ENCODE measurements at places on chromosomes 1 and 21.
A peak's percentile ranks its signal among the peaks of the same experiment; 100 is the strongest.

GRCh38 chr1:224433701-224434672 is 610 bp downstream of the WDR26 start:
- peaks cover 18% of the 10 kb centered on the region for H3K36me3 ChIP-seq
- H3K27me3 ChIP-seq = no peaks in the 10 kb centered on the region
- H3K4me1 ChIP-seq = peaks cover 6% of the 10 kb centered on the region
- H3K27ac ChIP-seq = peak overlapping the region; percentile 96

GRCh38 chr21:16117851-16118590 is 388.2 kb downstream of the USP25 start:
- no peaks in the 10 kb centered on the region for H3K27me3 ChIP-seq
- no peaks in the 10 kb centered on the region for H3K36me3 ChIP-seq
- no peak overlapping the region for H3K27ac ChIP-seq
- H3K4me1 ChIP-seq = no peaks in the 10 kb centered on the region
- DNase-seq = no peak

DNA sequence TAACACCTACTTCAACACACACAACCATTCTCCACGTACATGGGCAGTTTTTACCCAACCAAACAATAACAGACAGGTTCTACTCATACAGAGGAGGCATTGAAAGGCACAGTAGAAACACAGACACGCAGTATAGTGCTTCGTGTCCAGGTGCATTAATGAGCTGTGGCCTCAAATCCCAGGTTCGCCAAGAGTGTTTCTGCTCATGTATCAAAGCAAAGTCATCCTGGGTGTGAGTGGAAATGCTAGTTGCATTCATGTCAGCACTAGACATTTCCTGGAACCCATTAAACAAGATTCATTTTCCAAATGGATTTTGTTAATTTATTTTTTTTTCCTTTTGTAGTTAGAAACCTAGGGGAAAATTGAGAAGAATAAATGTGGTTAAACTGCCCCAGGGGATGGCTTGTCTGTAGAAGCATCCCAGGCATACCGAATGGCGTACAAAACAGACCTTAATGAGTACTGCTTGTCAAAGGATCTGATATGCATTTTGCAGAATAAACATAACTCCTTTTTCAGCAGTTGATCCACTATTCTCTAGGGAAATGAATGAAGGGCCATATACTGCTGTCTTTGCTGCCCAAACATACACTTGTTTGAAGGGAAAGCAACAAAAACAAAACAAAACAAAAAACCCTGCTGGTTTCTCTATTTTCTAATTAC is 298.6 kb upstream of the ST6GALNAC5 start:
- no peak overlapping the region for H3K27ac ChIP-seq
- H3K4me1 ChIP-seq = no peaks in the 10 kb centered on the region

DNA sequence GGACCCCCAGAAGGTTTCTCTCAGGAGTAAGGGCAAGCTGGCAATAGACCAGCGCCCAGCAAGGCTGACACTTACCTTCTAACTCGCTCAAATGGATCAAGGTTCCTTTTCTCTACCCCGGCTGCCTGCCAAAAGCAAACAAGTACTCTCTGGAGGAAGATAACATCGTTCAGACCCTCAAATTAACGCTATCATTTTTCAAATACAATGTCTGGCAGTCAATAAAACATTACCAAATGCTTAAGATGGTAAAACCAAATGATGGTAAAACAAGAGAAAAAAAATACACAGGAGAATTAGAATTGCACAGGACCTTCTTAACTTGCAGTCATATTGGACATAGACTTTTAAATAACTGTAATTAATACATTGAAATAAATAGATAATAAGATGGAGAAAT is 148.1 kb downstream of the SPATA46 start:
- no peaks in the 10 kb centered on the region for H3K27me3 ChIP-seq
- no peak overlapping the region for H3K4me3 ChIP-seq
- H3K4me1 ChIP-seq = no peaks in the 10 kb centered on the region
- H3K27ac ChIP-seq = no peak overlapping the region
- H3K36me3 ChIP-seq = no peaks in the 10 kb centered on the region
- DNase-seq = no peak

- no peak overlapping the region for H3K27ac ChIP-seq
- no peaks in the 10 kb centered on the region for H3K27me3 ChIP-seq
- no peaks in the 10 kb centered on the region for H3K4me1 ChIP-seq
- peaks cover 11% of the 10 kb centered on the region for H3K36me3 ChIP-seq
Observed at GRCh38 chr21:42865776-42866160, 13.6 kb downstream of the WDR4 start.

- H3K4me3 ChIP-seq = no peak overlapping the region
- peak overlapping the region; percentile 9 for H3K27ac ChIP-seq
- no peaks in the 10 kb centered on the region for H3K27me3 ChIP-seq
- DNase-seq = no peak
- H3K4me1 ChIP-seq = peaks cover 15% of the 10 kb centered on the region
Observed at GRCh38 chr1:30754684-30755171, 2.8 kb downstream of the LAPTM5 start.

DNA sequence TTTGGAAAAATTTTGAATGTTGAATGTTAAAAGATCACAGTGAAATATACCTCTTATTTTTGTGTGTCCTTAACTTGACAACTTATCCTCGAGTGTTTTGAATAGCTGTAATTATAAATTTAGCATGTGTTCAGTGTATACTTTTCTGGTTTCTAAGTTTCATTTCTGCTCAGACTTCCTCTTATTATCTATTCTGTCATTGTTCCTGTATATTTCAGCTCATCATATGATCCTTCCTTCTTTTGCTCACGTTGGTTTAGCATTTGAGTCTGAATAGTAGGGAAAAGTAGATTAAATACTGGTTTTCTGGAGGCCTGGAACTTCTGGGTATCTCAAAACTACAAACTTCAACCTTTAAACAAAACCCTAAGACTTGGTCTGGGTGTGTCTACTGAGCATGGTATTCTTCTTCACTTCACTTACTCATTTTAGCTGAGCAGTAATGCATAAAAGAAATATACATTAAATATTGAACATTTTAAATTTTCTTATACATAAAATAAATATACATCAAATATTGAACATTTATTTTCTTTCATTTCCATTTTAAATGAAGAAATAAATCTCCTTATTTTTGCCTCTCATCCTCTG is 3.3 kb upstream of the ATP6V1G3 start:
- DNase-seq = no peak
- no peaks in the 10 kb centered on the region for H3K36me3 ChIP-seq
- no peaks in the 10 kb centered on the region for H3K27me3 ChIP-seq
- no peak overlapping the region for H3K4me3 ChIP-seq
- no peaks in the 10 kb centered on the region for H3K4me1 ChIP-seq
- no peak overlapping the region for H3K27ac ChIP-seq

- H3K27ac ChIP-seq = no peak overlapping the region
- no peaks in the 10 kb centered on the region for H3K4me1 ChIP-seq
- DNase-seq = no peak
- H3K4me3 ChIP-seq = no peak overlapping the region
- H3K36me3 ChIP-seq = no peaks in the 10 kb centered on the region
Observed at GRCh38 chr21:15410853-15411252, 318.9 kb upstream of the USP25 start.

- no peak overlapping the region for H3K4me3 ChIP-seq
- no peaks in the 10 kb centered on the region for H3K27me3 ChIP-seq
- no peaks in the 10 kb centered on the region for H3K36me3 ChIP-seq
Observed at GRCh38 chr1:9860887-9861286, 37.1 kb upstream of the CLSTN1 start.

DNA sequence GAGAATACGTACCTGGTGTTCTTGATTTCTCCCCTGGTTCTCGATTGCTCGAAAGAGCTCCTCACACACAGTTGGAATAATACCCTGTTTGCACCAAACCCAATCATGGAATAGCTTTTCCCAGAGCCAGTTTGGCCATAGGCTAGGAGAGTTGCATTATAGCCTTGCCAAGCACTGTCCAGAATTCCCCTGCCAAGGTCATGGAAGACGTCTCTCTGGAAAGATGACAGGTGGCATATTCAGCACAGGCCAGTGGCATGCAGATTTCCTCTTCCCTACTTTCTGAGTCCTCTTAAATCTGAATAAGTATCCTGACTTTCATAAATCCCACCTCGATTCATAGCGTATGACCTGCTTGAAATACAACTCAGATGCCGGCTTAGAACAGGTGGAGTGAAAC is 96.5 kb downstream of the SCCPDH start:
- H3K27me3 ChIP-seq = no peaks in the 10 kb centered on the region
- H3K4me3 ChIP-seq = no peak overlapping the region
- H3K36me3 ChIP-seq = no peaks in the 10 kb centered on the region
- DNase-seq = no peak

DNA sequence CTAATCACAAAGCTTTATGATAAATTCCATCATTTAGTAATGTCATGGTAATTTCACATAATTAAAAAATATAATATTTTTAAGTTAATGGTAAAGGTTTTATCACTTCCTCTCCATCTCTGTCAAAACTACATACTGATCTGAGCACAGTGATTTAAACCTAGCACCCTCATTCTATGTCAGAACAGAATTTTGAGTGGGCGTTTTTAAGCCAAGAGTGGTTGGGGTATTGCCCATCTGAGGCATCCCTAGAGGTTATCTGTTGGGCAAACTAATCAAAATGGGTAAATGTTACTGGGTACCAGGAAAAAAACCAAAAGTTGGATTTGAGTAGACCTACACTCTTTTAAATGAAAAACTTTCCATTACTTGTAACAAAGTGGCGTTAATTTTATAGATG is 100.7 kb upstream of the GFI1 start:
- no peaks in the 10 kb centered on the region for H3K36me3 ChIP-seq
- DNase-seq = no peak
- H3K27me3 ChIP-seq = no peaks in the 10 kb centered on the region
- H3K4me3 ChIP-seq = no peak overlapping the region
- no peak overlapping the region for H3K27ac ChIP-seq

- H3K27me3 ChIP-seq = no peaks in the 10 kb centered on the region
- H3K4me3 ChIP-seq = no peak overlapping the region
- H3K36me3 ChIP-seq = no peaks in the 10 kb centered on the region
- no peak overlapping the region for H3K27ac ChIP-seq
Observed at GRCh38 chr1:183995322-183996039, 42.0 kb downstream of the COLGALT2 start.

Data from esophagus squamous epithelium (tissue), 5 donors.